ENCODE measurements at places on chromosomes 1 and 21. TPM values are rescaled to one million over a fixed set of nuclear protein-coding genes. Genes with fewer than 3 reads are reported as not detected.

DNA sequence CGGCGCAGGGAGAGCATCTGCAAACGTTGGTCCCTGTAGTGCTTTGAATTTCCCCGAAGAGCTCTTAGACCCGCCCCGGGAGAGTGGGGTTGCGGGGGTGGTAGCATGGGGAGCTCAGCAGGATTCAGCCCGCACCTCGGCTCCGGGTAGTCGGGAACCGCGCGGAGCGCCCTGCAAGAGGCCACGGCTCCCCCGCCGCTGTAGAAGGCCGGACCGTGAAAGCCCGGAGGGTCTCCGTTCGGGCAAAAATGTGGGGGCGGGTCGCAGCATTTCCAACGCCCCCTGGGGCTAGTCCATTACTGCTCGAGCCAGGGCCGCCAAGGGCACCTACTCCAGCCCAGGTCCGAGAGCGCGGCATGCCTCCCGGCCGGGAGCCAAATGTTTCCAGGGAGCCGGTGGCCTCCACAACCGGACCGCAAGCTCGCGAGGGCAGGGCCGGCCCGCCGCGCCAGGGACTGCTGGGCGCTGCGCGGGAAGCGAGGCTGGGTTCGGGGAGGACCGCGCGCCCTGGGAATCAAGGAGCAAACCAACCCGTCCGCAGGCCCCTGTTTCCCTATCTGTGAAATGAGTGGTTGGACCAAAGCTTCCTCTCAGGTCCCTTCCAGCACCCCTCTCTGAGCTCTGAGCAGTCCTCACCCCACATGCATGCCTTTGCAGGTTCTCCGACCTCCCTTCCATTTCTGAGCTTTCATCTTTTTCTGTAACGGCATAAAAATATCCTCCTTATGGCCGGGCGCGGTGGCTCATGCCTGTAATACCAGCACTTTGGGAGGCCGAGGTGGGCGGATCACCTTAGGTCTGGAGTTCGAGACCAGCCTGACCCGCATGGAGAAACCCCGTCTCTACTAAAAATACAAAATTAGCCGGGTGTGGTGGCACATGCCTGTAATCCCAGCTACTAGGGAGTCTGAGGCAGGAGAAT, 775 bp upstream of the TMEM63A start:
- DNase-seq: peak; percentile 45

DNA sequence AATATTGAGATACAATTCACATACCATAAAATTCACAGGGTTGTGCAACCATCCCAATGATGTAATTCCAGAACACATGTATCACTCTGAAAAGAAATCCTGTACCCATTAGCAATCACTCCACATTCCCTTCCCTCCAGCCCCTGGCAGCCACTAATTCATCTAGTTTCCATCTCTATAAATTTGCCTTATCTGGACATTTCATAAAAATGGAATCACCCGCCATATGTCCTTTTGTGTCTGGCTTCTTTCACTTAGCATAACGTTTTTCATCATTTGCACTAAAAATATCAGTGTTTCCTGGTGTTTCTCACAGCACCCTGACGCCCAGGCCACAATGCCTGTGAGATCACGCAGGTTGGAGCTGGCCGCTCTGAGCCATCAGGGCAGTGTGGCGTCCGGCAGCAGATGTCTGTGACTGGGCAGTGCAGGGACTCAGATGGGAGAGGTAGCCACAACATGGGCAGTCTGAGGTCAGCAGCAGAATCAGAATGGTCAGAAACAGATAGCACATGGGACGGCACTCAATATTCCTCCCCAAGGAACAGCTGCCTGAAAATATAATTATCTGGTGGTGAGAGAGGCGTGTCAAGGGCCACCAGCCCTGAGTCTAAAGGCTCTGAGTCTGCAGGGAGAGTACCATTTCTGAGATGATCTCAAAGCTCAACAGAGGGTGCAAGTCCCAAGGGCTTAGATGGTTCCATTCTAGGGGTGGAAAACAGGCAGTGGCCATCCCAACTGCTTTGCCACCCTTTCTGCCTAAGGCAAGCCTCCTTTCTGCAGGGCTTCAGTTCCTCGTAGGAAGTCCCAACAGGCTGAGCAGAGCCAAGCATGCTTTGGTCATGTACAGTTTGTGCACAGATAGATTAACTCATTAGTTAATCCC, 129.4 kb upstream of the EDN2 start:
- no peak for DNase-seq

GRCh38 chr1:22500471-22500870, 48.8 kb downstream of the ZBTB40 start:
- DNase-seq: peak; percentile 67

- DNase-seq: no peak
These were observed 144.6 kb downstream of the PLPP3 start for GRCh38 chr1:56434740-56435139.

The NPR1 gene
- total RNA-seq: 0.02 TPM

The LIPI gene
- not detected for total RNA-seq

The NCF2 gene
- total RNA-seq: 4.4 TPM

The KCNE1 gene
- not detected for total RNA-seq

Measured in HT1080 (cell line).